ENCODE measurements at places on chromosomes 16 and 17.
A peak's percentile ranks its signal among the peaks of the same experiment; 100 is the strongest.

DNA sequence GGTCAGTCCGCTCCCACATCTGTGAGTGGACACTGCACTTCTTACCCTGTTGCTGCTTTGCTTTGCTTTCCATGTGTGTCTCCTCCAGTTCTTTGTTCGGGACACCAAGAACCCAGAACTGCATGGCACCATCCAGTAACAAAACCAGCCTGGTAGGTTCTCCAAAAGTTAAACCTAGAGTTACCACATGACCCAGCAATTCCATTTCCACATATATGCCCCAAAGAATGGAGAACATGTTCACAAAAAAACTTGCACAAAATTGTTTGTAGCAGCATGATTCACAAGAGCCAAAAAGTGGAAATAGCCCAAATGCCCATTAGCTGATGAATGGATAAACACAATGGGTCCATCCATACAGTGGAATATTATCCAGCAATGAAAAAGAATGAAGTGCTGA is 10.3 kb upstream of the CCL22 start:
- no peak for DNase-seq

- DNase-seq, result no peak
Observed at GRCh38 chr17:77958716-77959125, 218 bp downstream of the TNRC6C start.

GRCh38 chr17:63549289-63549945 is 860 bp upstream of the DCAF7 start:
- DNase-seq, result no peak

GRCh38 chr17:223723-224471 is 42.4 kb upstream of the DOC2B start:
- DNase-seq, result no peak

- DNase-seq, result peak; percentile 80
Observed at GRCh38 chr17:2064980-2065785, 10.3 kb downstream of the HIC1 start.

DNA sequence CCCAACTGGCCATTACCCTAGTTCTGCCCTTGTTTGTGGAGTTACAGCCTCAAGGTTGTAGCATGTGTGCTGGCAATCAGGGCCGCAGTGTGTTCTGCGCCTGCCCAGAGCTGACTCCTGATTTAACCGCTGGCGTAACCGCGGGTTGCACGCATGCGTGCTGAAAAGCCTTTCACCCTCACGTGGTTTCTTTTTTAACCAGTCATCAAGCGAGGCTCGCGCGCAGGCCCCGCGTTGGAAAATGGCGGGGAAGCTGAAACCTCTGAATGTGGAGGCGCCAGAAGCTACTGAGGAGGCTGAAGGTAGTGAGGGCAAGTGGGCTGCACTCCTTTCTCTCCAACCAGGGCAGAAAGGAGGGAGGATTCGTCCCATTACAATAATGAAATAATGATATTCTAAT is at the start of gene SYCE1L:
Gene SYCE1L (plus strand): TSS at position 198 of the 400 bp plus-strand sequence. CDS start 44 bp downstream, at position 242.
- DNase-seq, result no peak

DNA sequence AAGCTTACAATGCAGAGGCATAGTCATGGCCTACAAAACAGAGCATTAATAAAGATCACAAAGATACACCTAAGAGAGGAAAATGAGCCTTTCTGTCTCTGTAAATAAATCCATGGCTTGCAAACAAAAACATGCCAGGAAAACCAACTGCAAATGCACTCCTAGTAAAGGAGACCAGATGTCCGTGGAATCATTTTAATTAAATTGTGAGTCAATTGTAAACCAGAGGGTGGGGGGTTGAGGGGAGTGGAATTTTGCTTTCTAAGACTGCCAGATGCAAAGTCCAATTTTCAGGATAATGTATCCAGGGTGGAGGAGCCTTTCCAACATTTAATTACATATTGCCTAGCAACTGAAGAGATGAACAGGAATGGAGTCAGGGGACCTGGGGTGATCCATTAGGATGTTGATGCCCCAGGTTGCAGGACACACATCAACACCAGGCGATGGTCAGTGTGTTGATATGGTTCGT is 390.3 kb upstream of the CCL2 start:
- DNase-seq, result no peak

DNA sequence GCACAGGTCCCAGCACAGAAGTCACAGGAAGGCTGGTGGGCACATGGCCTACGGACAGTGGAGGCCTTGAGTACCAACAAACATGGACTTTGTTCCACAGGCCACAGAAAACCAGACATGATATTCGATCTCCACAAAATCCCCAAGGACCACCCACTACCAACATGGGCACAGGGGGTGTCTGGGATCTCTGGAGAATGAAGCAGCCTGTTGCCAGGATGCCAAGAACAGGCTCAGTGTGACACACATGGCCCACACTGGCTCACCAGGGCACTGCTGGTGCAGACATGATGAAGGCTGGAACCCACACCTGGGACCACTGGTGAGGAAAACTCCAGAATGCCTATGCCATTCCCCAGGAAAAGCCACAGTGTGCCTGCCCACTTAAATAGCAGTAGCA is 120.2 kb downstream of the C16orf78 start:
- no peak for DNase-seq

- no peak for DNase-seq
Observed at GRCh38 chr16:19136549-19137196, 22.9 kb downstream of the ITPRIPL2 start.

GRCh38 chr17:77325577-77326075 is 184.9 kb downstream of the SEC14L1 start:
- no peak for DNase-seq

DNA sequence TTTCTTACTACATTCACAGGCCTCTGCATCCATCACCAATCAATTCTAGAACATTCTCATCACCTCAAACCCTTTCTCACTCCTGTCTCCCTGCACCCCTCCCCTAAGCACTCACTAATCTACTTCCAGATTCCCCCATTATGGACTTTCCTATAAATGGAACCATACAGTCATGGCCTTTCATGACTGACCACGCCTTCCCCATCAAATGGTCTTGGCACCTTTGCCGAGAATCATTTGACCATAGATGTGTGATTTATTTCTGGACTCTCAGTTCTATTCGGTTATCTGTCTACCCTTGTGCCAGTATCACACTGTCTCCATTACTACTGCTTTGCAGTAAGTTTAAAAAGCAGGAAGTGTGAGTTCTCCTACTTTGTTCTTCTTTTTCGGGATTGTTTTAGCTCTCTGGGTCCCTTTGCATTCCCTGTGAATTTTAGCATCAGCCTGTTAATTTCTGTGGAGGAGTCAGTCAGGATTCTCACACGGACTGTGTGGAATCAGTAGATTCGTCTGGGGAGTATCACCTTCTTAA is 27.5 kb downstream of the GTF3C1 start:
- no peak for DNase-seq

DNA sequence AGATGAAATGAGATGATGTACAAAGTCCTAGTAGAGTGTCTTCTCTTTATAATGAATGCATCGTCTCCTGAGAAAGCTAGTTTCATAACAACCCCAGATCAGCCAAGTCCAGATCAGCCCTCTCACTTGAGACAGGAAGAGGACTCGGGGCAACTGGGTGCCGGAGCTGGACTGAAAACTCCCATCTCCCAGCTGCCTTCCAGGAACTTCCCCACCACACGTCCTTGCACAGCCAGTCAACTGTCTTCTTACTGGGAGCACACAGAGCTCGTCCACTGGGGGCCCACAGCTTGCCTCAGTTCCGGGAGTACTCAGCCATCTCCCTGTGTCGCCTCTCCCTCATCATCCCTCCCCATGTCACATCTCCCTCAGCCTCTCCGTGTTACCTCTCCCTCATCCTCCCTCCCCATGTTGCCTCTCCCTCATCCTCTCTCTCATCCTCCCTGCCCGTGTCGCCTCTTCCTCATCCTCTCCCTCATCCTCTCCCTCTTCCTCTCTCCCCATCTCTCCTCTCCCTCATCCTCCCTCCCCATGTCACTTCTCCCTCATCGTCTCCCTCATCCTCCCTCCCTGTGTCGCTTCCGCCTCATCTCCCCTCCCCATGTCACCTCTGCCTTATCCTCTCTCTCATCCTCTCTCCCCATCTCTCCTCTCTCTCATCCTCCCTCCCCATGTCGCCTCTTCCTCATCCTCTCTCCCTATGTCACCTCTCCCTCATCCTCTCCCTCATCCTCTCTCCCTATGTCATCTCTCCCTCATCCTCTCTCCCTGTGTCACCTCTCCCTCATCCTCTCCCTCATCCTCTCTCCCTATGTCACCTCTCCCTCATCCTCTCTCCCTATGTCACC is 22.4 kb upstream of the KCNH6 start:
- no peak for DNase-seq

DNA sequence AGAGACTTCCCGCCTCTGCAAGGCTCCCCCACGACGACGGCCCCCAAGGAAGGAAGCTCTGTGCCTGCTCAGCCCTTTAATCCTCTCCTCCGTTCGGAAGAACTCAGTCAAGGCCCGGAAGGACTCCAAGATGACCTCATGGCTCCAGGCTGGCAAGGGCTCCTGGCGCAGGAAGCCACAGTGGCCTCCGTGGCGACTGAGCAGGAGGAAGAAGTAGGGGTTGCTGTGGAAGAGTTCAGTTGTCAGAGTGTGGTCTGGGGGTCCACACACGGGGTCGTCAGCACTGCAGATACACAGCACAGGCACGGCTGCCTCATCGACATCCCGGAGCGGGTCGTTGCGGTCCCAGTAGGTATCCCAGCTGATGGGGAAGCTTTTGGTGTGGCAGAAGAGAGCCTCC is 4.2 kb downstream of the ABHD15 start:
- DNase-seq, result no peak

DNA sequence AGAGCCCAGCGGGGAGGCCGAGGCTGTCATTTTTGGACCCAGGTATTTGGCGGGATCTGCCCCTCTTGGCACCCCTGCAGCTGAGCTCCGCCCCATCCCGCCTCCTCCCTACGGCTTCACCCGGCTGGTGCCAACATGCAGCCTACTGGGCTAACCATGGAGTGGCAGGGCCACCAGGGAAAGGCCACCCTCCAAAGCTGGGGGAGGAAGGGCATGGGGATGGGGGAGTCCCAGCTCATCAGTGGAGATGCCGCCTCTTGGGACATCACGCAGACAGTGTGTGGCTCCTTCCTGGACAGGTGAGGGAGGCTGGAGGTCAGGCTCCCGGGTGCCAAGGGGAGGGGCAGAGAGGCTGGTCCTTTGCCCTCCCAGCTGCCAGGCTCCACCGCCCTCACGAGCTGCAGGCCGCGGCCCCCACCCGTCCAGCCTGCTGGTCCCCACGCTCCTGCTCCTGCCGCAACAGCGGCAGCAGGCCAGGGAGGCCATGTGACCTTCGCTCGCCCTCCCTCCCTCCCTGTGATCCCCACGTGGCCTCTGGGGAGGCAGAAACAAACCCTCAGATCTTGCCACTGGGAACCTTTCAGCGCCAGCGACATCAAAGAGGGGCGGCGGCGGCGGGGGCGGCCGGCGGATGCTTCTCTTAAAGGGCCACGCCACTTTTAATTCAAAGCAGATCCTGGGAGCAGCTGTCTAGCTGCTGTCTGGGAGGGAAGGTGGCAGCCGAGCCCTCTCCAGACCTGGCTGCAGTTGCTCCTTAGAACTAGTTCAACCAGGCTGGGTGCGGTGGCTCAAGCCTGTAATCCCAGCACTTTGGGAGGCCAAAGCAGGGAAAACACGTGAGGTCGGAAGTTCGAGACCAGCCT is 6.8 kb upstream of the NOTUM start:
- DNase-seq, result peak; percentile 85

- DNase-seq, result no peak
Observed at GRCh38 chr17:26782153-26782552, 511.8 kb upstream of the WSB1 start.

- peak; percentile 62 for DNase-seq
Observed at GRCh38 chr17:31008374-31009041, 37.7 kb downstream of the RNF135 start.

- no peak for DNase-seq
Observed at GRCh38 chr16:66380421-66380820, 13.9 kb downstream of the CDH5 start.

DNA sequence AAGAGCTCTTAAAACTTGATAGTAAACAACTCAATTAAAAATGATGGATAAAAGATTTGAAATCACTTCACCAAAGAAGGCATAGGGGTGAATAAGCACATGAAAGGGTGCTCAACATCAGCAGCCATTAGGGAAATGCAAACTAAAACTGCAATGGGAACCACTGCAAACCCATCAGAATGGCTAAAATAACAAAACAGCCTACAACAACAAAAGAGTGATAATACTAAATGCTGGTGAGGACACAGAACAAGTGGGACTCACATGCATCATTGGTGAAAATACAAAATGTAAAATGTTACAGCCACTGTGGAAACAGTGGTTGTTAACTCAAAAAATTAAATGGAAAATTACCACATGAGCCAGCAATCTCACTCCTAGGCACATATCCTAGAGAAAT is 121.5 kb downstream of the CDK5R1 start:
- no peak for DNase-seq

GRCh38 chr17:57675427-57676387 is 69.4 kb downstream of the CCDC182 start:
- peak; percentile 14 for DNase-seq

DNA sequence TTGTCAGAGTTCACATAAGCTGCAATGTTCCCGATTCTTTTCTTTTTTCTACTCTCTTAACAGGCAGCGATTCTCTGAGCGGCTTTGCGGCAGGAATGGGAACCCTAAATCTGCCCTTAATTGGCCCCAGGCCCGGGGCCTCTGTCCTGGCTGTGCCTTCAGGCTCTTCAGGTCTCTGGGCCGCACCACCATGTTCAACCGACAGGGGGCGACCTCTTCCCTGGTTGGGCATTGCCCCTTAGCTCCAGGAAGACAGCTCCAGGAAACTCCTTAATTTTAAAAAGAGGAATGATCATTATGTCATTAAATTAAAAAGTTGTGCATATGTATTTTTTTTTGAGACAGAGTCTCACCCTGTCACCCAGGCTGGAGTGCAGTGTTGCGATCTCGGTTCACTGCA is 20.3 kb downstream of the CACNG5 start:
- DNase-seq, result peak; percentile 44

DNA sequence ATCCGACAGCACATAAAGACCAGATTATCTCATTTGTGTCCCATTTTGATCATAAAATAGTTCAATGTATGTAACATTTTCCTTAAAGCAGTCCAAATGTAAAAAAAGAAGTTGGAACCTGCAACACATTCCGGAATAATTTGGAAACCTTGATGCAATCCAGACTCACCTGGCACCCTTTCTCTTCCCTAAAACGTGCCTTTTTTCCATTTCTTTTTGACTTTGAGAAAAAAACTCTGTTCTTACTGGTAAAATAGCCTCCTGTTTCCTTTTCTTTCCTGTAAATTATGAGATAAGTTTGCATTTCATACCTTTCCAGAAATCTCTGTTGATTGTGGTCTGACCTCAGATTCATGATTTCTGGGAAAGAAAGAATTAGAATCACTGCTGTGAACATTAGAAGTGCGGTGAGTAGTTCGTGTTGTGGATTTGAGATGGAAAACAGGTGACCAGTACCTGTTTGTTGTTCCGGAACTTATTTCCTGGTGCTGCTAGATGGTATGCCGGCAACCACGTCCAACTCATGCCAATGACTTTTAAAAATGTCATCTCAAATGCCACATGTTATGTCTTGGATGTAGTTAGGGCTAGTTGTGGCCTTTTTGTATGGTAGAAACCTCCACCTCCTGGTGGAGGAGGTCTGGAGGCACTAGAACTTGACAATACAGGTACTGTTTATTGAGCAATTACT is 108.1 kb downstream of the SOCS1 start:
- DNase-seq, result no peak

- no peak for DNase-seq
Observed at GRCh38 chr16:12833926-12834325, 30.2 kb upstream of the CPPED1 start.

GRCh38 chr16:21565861-21566669 is 33.3 kb upstream of the METTL9 start:
- no peak for DNase-seq

GRCh38 chr17:77377710-77378235 is 237.0 kb downstream of the SEC14L1 start:
- DNase-seq, result no peak
